ENCODE measurements at places on chromosomes 12 and 14. TPM values are rescaled to one million over a fixed set of nuclear protein-coding genes. Genes with fewer than 3 reads are reported as not detected.

DNA sequence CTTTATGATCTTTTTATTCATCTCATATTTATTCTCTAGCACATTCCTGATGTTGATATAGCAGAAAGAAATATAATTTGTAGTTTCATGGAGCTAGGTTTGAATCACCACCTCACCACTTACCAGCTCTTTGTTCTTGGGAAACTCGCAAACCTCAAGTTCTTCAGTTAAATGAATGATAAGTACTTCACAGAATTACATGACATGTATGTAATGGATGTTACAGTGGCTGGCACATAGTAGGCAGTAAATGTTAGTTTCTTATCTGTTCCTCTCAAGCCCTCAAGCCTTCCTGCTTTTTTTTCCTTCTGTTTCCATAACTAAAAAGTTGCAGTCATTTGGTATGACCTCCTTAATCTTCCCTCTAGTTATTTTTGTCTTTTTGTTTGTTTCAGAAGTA lies 54.9 kb downstream of the SPATS2 start:
- no peak for DNase-seq
- H3K4me1 ChIP-seq: no peaks in the 10 kb centered on the region
- H3K36me3 ChIP-seq: no peaks in the 10 kb centered on the region
- no peaks in the 10 kb centered on the region for H3K27me3 ChIP-seq
- H3K4me3 ChIP-seq: no peak overlapping the region

DNA sequence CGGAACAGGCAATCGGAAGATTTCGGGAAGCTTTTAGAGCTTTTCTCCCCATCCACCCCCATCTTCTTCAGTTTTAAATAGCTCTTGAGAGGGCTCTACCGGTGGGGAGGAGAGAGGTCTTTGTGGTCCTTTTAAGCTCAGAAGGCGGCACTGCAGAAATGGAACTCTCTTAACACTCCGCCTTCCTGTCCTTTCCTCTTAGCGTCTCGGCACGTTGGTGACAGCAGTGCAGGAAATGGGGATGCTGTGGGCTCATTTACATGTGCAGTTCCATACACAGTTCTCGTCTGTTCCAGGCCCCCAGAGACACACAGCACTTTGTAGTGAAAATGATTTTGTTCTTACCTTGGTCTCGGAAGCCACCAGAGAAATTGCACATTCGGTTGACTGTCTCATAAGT lies 50.4 kb upstream of the RIN3 start:
- peaks cover 12% of the 10 kb centered on the region for H3K4me1 ChIP-seq
- peaks cover 31% of the 10 kb centered on the region for H3K27me3 ChIP-seq
- H3K27ac ChIP-seq: no peak overlapping the region
- DNase-seq: no peak
- no peaks in the 10 kb centered on the region for H3K36me3 ChIP-seq

DNA sequence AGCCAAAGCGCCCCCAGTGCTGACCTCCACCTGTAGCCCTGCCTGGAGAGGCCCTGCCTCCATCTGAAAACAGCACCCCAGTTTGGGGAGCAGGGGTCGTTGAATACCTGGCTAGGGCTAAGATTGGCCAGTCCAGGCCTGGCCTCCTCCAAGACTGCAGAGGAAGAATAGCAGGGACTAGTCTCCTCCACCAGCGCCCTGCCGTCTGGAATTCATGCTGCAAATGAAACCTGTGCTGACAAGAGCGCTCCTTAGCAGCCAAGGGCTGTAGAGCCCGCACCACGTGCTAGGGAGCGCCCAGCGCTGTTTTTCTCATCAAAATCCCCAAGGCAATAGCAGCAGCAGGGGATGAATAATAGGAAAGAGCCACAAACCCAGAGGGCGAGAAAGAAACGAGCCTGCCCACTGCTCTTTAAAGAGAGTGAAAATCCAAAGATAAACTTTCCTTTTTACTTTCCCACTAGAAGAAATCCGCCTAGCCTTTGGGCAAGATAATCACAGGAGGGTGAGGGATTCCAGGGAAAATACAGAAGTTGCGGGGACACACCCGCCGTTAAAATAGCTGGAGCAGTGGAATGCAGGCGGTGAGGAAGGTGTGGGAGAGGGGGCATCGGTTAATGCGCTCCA lies 3.3 kb downstream of the COL2A1 start:
- peak overlapping the region; percentile 54 for H3K27ac ChIP-seq
- no peak for DNase-seq
- H3K4me1 ChIP-seq: peaks cover 34% of the 10 kb centered on the region
- H3K36me3 ChIP-seq: no peaks in the 10 kb centered on the region
- H3K4me3 ChIP-seq: peak overlapping the region; percentile 76

DNA sequence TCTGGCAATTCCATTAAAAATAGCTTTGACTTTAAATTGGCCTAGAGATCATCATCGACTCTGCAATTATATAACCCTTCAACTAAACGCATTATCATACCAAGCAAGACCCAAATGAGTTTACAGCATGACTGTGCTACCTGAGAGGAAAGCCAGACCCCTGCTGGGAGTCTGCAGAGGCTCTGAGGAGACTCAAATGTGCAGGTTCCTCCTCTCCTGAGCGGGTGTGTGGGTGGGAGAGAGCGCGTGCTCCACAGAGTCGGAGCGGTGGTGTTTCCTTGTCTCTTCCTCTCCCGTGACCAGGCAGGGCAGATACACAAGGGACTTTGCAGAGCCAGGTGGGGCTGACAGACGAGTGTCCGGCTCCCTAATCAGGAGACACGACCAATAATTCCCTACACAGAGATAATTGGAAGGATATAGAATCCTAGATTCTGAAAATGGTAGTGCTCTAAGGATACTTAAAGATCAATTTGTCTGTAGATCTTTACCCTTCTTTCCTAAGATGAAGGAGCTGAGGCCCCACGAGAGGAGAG lies 74.1 kb downstream of the SLC8A3 start:
- no peak overlapping the region for H3K4me3 ChIP-seq
- DNase-seq: no peak
- H3K36me3 ChIP-seq: no peaks in the 10 kb centered on the region
- no peak overlapping the region for H3K27ac ChIP-seq
- peaks cover 9% of the 10 kb centered on the region for H3K27me3 ChIP-seq
- H3K4me1 ChIP-seq: peaks cover 4% of the 10 kb centered on the region

DNA sequence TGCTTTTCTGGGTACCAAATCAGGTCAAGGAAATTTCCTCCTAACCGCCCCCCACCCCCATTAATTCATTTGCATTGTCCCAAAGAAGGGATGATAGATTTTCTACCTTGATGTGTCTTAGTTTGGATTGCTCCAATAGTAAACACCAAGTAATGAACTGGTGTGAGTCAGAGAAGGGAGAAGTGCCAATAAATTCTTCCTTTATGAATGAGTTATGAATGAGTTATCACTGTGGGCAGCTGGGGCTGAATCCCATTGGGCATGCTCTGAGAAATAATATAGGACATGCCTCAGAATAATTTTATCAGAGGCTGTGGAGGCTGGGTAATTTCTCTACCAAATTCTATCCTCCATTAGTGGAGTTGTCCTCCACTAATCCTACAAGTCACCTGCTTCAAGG lies 277.9 kb upstream of the FLRT2 start:
- no peak for DNase-seq

GRCh38 chr12:33253178-33253577 lies 186.4 kb downstream of the SYT10 start:
- no peaks in the 10 kb centered on the region for H3K36me3 ChIP-seq
- no peaks in the 10 kb centered on the region for H3K4me1 ChIP-seq

RFX4 gene
- polyA plus RNA-seq: not detected

DNA sequence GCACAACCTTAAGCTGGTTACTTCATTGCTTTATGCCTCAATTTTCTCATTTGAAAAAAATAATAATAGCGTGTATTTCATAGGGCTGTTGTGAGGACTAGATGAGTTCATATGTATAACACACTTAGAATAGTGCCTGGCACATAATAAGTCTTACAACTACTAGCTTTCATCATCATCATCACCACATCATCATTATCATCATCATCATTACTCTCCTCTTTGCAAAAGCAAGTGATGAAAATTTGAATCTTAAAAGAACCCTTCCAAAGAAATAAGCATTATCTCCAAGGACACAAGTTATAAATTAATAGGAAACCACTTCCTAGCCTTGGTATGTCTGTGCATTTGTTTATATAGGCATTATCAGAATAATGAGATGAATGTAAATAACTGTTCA lies 117.0 kb downstream of the ST8SIA1 start:
- H3K4me3 ChIP-seq: no peak overlapping the region
- no peaks in the 10 kb centered on the region for H3K4me1 ChIP-seq
- peaks cover 10% of the 10 kb centered on the region for H3K27me3 ChIP-seq
- H3K27ac ChIP-seq: no peak overlapping the region

GRCh38 chr12:546265-546919 lies 86.7 kb downstream of the B4GALNT3 start:
- H3K36me3 ChIP-seq: peaks cover 9% of the 10 kb centered on the region
- no peak overlapping the region for H3K27ac ChIP-seq
- no peak for DNase-seq

- H3K27me3 ChIP-seq: no peaks in the 10 kb centered on the region
- H3K36me3 ChIP-seq: no peaks in the 10 kb centered on the region
- peaks cover 6% of the 10 kb centered on the region for H3K4me1 ChIP-seq
- no peak overlapping the region for H3K27ac ChIP-seq
- no peak for DNase-seq
Measured at GRCh38 chr12:63981343-63981742, 136.8 kb downstream of the SRGAP1 start.

GRCh38 chr12:12700254-12700653 lies 4.3 kb upstream of the GPR19 start:
- no peaks in the 10 kb centered on the region for H3K27me3 ChIP-seq
- no peak overlapping the region for H3K27ac ChIP-seq
- H3K4me1 ChIP-seq: peaks cover 26% of the 10 kb centered on the region
- H3K4me3 ChIP-seq: no peak overlapping the region
- no peaks in the 10 kb centered on the region for H3K36me3 ChIP-seq
- DNase-seq: no peak

GRCh38 chr12:11748903-11749302 lies 99.4 kb downstream of the ETV6 start:
- H3K4me1 ChIP-seq: peaks cover 81% of the 10 kb centered on the region
- no peak for DNase-seq
- H3K36me3 ChIP-seq: no peaks in the 10 kb centered on the region
- H3K27me3 ChIP-seq: no peaks in the 10 kb centered on the region
- H3K27ac ChIP-seq: peak overlapping the region; percentile 69

DNA sequence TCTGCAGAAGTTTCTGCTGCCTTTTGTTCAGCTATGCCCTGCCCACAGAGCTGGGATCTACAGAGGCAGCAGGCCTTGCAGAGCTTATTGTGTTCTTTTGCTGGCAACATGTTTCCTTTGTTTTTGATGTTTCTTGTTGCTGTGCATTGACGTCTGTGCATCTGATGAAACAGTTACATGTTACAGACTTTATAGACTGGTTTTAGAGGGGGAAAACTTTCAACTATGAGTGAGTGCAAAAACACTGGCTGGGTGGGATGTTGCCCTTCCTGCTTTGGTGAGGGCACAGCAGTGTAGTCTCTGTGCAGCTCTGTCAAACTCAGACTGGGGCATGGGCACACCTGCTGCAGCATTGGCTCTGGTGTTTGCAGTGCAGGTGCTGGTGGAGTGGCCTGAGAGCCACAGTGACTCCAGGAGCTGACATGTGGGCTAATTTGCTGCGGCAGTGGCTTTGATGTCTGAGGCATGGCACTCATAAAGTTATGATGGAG lies 26.9 kb downstream of the CLEC6A start:
- peaks cover 29% of the 10 kb centered on the region for H3K27me3 ChIP-seq
- H3K4me1 ChIP-seq: no peaks in the 10 kb centered on the region
- H3K4me3 ChIP-seq: no peak overlapping the region
- no peaks in the 10 kb centered on the region for H3K36me3 ChIP-seq

DNA sequence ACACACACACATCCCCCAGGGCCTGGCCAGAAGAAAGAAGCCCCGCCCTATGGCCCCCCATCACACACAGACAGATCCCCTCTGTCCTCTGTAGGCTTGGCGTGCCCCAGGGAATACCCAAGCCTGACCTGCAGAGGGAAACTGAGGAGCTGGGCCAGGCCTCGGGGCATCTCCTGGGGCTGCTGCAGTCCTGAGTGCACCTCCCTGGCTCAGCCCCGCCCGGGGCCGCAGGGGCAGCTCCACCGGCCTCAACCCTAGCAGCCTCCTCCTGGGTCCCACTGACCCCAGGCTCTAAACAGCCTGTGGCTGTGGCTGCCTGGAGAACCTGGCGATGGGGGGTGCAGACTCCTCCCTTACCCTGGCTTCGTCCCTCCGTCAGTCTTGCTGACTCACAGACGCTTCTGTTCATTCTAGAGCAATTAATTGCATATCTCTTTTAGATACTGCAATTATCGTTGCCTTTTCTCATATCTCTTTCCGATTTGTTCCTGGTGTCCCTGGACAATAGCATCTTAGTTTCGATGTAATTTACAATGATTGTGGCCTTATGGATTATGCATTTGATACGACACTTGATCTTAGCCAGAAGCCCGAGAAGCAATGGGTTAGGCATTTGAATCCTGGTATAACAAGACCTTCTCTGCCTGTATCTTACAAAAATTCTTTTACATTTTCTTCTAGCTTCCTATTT lies 45.8 kb upstream of the EIF5 start:
- H3K4me1 ChIP-seq: peaks cover 9% of the 10 kb centered on the region
- H3K27me3 ChIP-seq: peaks cover 85% of the 10 kb centered on the region
- H3K4me3 ChIP-seq: no peak overlapping the region
- H3K36me3 ChIP-seq: no peaks in the 10 kb centered on the region
- H3K27ac ChIP-seq: no peak overlapping the region

GRCh38 chr12:91204421-91204820 lies 21.8 kb upstream of the DCN start:
- no peaks in the 10 kb centered on the region for H3K36me3 ChIP-seq
- no peak for DNase-seq
- H3K4me3 ChIP-seq: no peak overlapping the region
- H3K4me1 ChIP-seq: no peaks in the 10 kb centered on the region

- H3K4me1 ChIP-seq: peaks cover 4% of the 10 kb centered on the region
- no peak overlapping the region for H3K4me3 ChIP-seq
- DNase-seq: no peak
- H3K27ac ChIP-seq: no peak overlapping the region
Measured at GRCh38 chr12:107356266-107356936, 263.1 kb upstream of the CRY1 start.

DNA sequence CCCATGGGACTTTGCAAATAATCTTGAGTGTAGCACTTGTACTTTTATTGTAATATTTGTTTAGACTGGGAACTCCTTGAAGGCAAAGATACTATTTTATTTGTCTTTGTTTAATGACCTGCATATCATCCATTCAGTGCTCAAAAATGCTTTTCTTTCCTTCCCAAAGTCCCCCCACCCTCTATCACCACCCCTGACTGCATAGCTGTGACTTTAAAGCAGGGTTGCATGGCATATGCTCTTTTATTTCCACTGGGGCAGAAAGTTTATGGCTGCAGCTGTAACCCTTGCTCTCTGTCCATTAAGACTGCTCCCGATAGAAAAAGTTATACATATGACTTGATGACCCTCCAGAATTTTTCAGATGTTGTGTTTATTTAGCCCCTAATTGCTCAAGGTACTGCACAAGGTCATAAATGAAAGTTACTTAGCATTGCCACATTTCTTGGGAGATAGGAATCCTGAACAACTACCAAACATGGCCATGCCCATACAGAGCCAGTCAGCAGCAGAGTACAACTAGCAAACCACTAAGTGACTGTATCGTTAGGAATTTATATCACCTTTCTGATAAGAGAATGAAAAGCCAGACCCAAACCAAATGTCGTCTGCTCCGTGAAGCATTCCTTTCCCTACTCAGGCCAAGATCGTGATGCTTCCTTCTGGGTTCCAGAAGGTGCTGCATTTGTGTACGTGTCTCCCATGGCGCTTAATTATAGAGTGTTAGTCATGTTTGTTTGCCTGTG lies 114.3 kb downstream of the DIP2B start:
- DNase-seq: no peak
- no peak overlapping the region for H3K4me3 ChIP-seq
- no peaks in the 10 kb centered on the region for H3K27me3 ChIP-seq
- peaks cover 64% of the 10 kb centered on the region for H3K4me1 ChIP-seq
- no peak overlapping the region for H3K27ac ChIP-seq
- no peaks in the 10 kb centered on the region for H3K36me3 ChIP-seq

GRCh38 chr14:24416254-24416931 lies 13.1 kb downstream of the CBLN3 start:
- H3K4me3 ChIP-seq: no peak overlapping the region
- H3K4me1 ChIP-seq: peaks cover 3% of the 10 kb centered on the region
- DNase-seq: no peak
- no peaks in the 10 kb centered on the region for H3K36me3 ChIP-seq
- no peak overlapping the region for H3K27ac ChIP-seq
